ENCODE measurements at places on chromosomes 12 and 14.

DNA sequence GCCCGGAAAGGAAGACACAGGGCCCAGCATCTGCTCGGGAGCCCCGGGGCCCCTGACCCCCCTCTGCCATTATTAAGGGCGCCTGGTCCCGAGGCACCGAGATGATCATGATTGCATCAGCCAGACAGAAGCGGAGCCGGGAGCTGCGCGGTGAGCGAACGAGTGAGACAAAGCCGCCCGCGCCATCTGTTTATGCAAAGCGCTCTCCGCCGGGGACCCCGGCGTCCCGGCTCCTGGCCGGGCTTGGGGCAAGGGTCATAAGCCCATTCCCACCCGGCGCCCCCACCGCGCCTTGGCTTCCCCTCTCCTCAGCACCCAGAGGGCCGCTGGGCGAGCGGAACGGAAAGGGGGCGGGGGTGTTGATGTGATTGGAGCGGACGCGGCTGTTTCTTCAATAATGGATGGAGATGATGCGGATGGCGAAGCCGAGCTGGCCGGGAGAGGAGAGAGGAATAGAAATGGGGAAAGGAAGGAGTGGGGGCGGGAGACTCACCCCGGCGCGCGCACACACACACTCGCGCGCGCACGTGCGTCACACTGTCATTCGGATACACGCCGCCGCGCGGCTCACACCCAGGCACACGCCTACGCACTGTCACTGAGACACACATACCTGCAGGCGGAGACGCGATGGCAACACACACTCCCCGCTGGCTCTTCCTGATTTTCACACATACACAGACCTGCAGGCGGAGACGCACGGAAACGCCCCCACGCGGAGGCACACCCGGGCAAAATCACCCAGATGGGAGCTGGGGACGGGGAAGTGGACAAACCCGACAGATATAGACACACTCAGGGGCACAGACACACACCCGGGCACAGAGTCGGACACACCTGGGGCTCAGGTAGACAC, 10.7 kb downstream of the STAC3 start:
- no peak for DNase-seq

GRCh38 chr12:7117670-7118069, 8.7 kb upstream of the C1RL start:
- no peak for DNase-seq

- DNase-seq, result no peak
These were observed 724 bp downstream of the LTB4R start for GRCh38 chr14:24311837-24312615.

GRCh38 chr12:115572440-115572839, 705.1 kb downstream of the MED13L start:
- DNase-seq, result no peak

- no peak for DNase-seq
These were observed 817 bp upstream of the MDM1 start for GRCh38 chr12:68332728-68333630.

GRCh38 chr14:75016815-75017214, 14.1 kb downstream of the EIF2B2 start:
- DNase-seq, result no peak

GRCh38 chr12:107801150-107801549, 26.6 kb downstream of the ASCL4 start:
- DNase-seq, result no peak

DNA sequence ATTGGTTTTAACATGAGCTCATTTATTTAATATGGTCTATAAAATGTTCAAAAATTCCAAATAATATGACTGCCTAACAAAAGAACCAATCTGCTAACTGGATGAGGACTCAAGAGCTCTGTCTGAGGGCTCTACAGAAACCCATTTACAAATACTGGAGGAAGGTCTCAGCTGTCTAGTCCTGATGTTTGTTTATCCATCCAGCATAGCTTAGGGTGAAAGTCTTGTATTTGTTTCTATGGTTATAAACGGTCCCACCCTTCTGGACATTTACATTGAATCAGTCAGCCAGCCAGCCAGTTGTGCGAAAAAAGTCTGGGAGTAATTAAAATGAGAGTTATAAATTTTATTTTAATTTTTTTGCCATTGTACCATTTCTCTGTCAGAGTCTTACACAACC, 220.7 kb downstream of the BMP4 start:
- DNase-seq, result no peak

DNA sequence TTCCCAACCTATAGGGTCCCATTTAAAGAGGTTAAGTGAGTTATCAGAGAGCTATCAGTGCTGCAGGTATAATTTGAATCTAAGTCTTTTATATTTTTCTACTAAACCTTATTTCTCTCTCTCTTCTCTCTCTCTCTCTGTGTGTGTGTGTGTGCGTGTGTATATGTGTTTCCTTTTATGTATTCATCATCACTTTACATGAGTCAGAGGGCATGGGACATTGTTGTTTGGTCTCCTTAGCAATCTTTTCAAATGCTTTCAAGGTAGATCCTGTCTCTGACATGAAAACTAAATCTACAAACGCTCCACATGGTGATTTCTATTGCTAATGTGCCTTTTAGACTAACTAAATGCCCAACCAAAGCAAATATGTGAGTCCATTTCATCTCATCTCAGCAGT, 459.7 kb downstream of the BTG1 start:
- no peak for DNase-seq

DNA sequence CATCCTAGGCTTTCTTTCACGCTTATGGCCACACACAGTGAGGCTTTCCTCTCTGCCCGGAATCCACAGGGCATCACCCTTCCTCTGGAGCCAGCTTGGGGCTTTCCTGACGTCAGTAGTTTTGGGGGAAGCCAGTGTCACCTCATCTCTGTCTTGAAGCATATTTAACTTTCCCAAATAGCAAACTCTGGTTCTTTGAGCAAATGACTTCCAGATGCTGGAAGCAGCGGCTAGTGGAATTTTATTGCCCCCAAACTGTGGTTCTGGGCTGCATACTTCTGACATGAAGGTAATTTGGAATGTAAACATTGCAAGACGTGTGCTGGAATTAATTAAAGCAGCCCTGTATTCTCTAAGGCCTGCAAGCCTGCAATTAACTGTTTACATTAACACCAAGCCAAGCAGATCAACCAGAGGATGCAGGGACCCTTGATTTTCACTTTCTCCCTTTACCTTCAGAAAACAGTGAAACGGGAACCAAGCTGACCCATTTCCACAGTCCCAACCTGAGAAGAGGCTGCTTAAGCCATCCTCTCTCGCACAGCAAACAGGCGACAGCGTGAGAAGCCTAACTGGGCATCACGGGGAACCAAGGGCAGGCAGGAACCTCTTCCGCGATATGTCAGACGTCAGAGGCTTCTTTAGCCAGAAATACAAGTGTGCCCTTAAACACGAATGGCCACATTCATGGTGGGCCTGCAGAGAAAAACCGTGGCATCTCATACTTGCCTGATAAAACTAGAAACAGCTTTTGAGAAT, 258.4 kb downstream of the CACNA1C start:
- DNase-seq, result no peak

GRCh38 chr12:57343703-57344378, 87.0 kb downstream of the R3HDM2 start:
- no peak for DNase-seq

DNA sequence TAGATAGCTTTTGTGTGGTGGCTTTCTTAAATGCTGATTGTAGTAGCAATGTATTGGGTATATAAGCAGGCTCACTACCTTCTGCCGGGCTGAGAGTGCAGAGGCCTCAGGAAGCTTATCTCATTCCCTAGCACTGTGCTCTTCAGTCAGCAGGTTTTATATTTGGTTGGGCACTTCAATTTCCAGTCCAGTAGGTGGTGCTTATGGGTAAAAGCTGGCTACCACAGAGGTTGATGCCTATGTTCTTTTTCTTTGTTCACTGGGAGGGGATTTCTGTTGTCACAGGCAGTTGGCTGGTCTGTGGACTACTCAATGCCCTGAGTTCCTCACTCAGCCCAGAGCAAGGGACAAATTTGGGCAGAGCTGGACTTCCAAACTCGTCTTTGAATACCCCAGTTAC, 43.0 kb upstream of the GLIPR1 start:
- no peak for DNase-seq

DNA sequence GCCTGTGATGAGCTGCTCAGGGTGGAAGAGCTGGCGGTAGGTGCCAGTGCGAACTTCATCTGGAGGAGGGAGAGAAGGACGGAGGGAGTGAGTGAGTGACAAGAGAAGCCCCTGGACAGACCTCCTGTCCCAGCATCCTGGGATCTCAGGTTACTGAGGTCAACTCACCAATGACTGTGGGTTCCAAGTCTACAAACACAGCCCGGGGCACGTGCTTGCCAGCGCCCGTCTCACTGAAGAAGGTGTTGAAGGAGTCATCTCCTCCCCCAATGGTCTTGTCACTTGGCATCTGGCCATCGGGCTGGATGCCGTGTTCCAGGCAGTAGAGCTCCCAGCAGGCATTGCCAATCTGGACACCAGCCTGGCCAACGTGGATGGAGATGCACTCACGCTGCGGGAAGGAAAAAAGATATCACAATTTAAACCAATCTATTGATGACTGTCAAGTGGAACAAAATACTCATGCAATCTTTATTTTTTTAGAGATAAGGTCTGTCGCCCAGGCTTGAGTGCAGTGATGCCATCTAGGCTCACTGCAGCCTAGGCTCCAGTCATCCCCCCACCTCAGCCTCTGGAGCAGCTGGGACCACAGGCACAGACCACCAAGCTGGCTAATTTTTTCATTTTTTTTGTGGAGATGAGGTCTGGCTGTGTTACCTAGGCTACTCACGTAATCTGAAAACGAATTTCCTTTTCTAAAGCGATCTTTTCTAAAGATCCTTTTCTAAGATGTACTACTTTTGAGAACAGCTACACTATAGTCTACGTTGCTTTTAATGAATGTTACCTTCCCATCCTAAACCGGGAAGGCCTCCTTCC, 1.7 kb downstream of the TUBA1B start:
- DNase-seq, result no peak

DNA sequence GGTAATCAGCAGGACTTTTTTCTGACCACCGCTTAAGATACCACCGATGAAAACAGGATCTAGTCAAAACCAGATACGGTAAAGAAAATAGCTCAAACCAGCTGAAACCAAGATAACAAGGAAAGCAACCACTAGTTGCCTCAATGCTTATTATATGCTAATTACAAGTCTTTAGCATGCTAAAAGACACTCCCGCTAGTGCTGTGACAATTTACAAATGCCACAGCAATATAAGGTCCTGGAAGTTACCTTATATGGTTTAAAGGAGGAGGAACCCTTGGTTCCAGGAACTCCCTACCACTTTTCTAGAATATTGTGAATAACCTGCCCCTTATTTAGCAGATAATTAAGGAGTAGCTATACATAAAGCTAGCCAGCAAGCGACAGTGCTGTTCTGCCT, 976.4 kb upstream of the SEL1L start:
- DNase-seq, result no peak

DNA sequence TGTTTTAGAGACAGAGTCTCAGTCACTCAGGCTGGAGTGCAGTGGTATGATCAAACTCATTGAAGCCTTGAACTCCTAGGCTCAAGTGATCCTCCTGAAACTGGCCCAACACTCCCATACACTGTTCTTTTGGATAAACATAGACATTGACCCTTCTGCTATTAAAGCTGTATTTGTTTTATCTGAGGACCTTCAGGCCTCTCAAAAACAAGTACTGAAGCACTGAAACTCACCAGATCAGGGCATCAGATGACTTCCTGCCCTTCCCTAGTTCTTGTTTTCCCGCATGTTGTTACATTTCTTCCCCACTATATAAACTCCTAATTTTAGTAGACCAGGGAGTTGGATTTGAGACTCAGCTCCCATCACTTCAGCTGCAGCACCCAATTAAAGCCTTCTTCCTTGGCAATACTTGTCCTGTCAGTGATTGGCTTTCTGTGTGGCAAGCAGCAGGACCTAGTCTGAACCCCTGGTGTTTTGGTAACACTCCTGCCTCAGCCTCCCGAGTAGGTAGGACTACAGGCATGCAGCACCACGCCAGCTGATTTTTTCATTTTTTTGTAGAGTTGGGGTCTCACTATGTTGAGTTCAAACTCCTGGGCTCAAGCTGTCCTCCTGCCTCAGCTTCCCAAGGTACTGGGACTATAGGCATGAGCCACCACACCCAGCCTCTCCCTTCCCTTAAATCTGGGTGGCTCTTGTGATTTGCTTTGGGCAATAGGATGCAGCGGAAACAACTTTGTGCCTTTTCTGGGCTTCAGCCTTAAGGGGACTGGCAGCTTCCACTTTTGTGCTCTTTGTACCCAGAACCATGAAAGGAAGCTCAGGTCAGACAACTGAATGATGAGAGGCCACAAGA, 12.5 kb upstream of the IFT81 start:
- no peak for DNase-seq

DNA sequence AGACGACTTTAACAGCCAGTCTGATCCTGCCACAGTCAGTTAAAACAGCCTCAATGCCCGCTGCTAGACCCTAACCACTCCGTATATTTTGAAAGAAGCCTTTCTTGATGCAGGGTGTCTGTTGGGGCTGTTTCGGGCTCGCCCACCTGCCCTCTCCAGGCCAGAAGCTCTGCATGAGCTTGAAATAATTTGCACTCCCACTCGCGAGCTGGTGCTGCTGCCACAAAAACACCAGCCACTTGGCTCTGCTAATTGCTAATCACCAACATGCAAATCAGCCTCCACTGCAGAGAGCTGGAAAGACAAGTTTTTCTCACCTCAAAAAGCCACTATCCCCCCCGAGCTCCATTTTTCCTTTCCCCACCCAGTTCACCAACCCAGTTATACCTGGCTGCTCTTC, 15.5 kb downstream of the BAZ2A start:
- DNase-seq, result no peak

DNA sequence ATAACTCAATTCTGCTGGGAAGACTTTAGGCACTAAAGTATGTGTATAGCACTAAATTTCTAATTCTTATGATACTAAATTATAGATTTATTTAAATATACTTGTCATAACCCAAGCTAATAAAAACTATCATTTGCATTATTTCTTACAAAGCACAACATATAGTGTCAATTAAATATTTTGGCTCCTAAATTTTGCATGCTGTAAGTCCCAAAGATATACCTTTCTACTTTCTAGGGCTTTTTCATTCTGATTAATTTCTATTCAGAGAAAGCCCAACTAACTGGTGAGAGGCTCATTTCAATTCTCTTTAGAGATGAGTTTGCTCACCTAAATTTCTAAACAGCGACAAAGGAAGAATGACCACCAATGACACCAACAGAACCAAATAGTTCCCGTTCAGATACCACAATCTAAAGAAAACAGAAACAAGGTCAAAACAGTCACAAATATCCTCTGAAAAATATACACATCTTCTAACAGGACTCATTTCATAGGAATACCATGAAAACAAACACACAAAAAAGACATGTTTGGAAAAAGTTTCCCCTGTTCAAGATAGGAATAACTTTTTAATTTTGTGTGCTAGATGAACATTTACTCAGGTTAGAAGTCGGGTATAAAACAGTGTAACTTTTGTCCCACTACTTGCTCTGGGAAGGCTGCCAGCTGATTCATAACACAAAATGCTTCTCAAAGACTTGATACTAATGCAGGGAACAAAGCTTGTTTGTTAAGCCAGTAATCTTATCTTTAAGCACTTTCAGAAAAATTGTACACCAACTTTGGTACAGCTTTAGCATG, 7.6 kb downstream of the SLC38A2 start:
- DNase-seq, result no peak

- no peak for DNase-seq
These were observed 98.7 kb downstream of the BBS10 start for GRCh38 chr12:76249501-76249900.
